Vagina (tissue), 2 donors: ENCODE measurements at places on chromosomes 4 and X. TPM values are rescaled to one million over a fixed set of nuclear protein-coding genes. Genes with fewer than 3 reads are reported as not detected.

GRCh38 chr4:138741766-138742377 lies 273.7 kb upstream of the NOCT start:
- H3K27ac ChIP-seq = no peak overlapping the region
- DNase-seq = no peak
- no peaks in the 10 kb centered on the region for H3K36me3 ChIP-seq

LARP7 gene
- 33.9 TPM for total RNA-seq

FHIP1A gene
- total RNA-seq = 20.4 TPM

PNMA6F gene
- not detected for total RNA-seq

- DNase-seq = no peak
- no peaks in the 10 kb centered on the region for H3K4me1 ChIP-seq
- no peak overlapping the region for H3K4me3 ChIP-seq
- H3K27me3 ChIP-seq = no peaks in the 10 kb centered on the region
These were observed 292.2 kb downstream of the NLGN4X start for GRCh38 chrX:5936438-5936837.

- no peaks in the 10 kb centered on the region for H3K27me3 ChIP-seq
- H3K27ac ChIP-seq = no peak overlapping the region
- DNase-seq = no peak
- H3K4me3 ChIP-seq = no peak overlapping the region
- H3K4me1 ChIP-seq = peaks cover 34% of the 10 kb centered on the region
These were observed 54.5 kb upstream of the WDR1 start for GRCh38 chr4:10171055-10171454.

DNA sequence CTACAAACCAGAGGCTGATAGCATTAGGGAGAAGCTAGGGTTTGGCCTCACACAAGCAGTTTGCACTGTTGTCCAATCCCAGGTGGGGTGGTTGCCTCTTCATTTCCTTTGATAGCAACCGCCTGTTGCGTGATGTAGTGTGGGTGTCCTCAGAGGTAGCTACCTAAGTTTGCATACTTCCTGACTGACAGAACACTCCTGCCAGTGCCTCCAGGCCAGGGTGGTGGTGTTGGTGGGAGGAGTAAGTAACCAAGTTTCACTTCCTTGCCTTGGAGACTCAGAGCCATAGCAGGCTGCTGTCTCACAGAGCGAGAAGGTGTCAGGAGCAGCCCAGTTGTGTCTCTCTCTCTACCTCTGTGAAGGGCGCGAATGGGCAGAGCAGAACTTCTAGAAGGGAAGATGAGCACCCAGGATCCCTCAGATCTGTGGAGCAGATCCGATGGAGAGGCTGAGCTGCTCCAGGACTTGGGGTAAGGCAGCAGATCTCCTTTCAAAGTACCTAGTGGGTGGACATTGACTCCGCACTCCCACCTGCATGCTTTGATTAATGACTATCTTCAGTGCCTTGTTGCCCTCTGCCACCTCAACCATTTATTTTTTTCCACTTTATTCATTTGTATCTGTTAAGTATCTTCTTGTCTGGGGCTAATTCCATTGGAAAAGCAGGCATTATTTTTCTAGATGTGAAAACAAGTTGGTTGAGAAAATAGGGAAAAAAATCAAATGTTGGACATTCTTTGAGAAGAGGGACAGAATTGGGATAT lies at the start of gene DAPP1:
DAPP1 (plus strand) TSS at position 283 of the 764 bp plus-strand sequence; CDS start at position 370, 87 bp downstream.
- H3K4me1 ChIP-seq = peaks cover 6% of the 10 kb centered on the region
- H3K4me3 ChIP-seq = no peak within 1 kb of the TSS
- peak within 1 kb of the TSS; percentile 27 for H3K27ac ChIP-seq
- H3K27me3 ChIP-seq = no peaks in the 10 kb centered on the region
- H3K36me3 ChIP-seq = no peaks in the 10 kb centered on the region

- H3K27ac ChIP-seq = no peak overlapping the region
- H3K36me3 ChIP-seq = no peaks in the 10 kb centered on the region
- H3K27me3 ChIP-seq = no peaks in the 10 kb centered on the region
- no peak for DNase-seq
- H3K4me1 ChIP-seq = no peaks in the 10 kb centered on the region
- no peak overlapping the region for H3K4me3 ChIP-seq
These were observed 2.5 kb upstream of the UGT2A3 start for GRCh38 chr4:68954126-68954525.

TMSB15A gene
- not detected for total RNA-seq

GRCh38 chr4:21709761-21710160 lies 238.8 kb downstream of the KCNIP4 start:
- H3K27ac ChIP-seq = no peak overlapping the region
- no peak for DNase-seq
- no peaks in the 10 kb centered on the region for H3K36me3 ChIP-seq
- no peaks in the 10 kb centered on the region for H3K4me1 ChIP-seq

FAM53A gene
- 13.8 TPM for total RNA-seq

- no peaks in the 10 kb centered on the region for H3K36me3 ChIP-seq
- H3K4me1 ChIP-seq = no peaks in the 10 kb centered on the region
- no peak overlapping the region for H3K4me3 ChIP-seq
- no peaks in the 10 kb centered on the region for H3K27me3 ChIP-seq
These were observed 13.9 kb upstream of the PPEF2 start for GRCh38 chr4:75916091-75916661.

CYTL1 gene
- 2.0 TPM for total RNA-seq

LRRC66 gene
- 1.2 TPM for total RNA-seq

DNA sequence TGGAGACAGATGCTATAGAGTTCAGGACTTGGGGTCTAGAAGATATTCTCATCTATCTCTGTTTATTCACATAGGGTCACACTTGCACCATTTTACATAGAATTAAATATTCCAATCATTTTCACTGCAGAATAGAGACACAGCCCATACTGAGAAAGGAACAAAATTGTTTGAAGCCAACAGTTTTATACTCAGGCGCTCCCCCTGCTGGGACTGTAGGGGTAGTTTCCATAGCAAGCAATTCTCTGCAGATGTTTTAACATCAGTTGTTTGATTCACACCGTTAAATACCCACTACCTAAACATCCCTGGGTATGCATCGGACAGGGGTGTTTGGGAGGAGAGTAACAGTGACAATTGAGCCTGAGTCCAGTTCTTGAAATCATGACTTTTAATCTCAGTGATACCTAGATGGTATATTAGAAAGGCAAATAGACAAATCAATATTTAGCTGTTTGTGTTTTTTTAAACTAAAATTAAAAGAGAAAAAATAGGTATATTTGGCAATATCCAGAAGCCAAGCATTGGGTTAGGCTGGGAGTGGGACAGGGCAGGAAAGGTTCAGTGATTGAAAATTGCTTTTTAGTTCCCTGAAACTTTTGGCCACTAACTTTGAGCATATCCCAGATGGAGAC lies 33.8 kb downstream of the LONRF3 start:
- no peak for DNase-seq
- no peaks in the 10 kb centered on the region for H3K4me1 ChIP-seq
- no peak overlapping the region for H3K4me3 ChIP-seq

- H3K36me3 ChIP-seq = no peaks in the 10 kb centered on the region
- H3K4me1 ChIP-seq = no peaks in the 10 kb centered on the region
- no peak overlapping the region for H3K4me3 ChIP-seq
- H3K27me3 ChIP-seq = no peaks in the 10 kb centered on the region
These were observed 3.4 kb downstream of the CLCN4 start for GRCh38 chrX:10160211-10160610.

- peak overlapping the region; percentile 83 for H3K4me3 ChIP-seq
- H3K27me3 ChIP-seq = no peaks in the 10 kb centered on the region
- no peak for DNase-seq
- peaks cover 7% of the 10 kb centered on the region for H3K4me1 ChIP-seq
These were observed 542 bp downstream of the RNF150 start for GRCh38 chr4:141132709-141133145.

DNA sequence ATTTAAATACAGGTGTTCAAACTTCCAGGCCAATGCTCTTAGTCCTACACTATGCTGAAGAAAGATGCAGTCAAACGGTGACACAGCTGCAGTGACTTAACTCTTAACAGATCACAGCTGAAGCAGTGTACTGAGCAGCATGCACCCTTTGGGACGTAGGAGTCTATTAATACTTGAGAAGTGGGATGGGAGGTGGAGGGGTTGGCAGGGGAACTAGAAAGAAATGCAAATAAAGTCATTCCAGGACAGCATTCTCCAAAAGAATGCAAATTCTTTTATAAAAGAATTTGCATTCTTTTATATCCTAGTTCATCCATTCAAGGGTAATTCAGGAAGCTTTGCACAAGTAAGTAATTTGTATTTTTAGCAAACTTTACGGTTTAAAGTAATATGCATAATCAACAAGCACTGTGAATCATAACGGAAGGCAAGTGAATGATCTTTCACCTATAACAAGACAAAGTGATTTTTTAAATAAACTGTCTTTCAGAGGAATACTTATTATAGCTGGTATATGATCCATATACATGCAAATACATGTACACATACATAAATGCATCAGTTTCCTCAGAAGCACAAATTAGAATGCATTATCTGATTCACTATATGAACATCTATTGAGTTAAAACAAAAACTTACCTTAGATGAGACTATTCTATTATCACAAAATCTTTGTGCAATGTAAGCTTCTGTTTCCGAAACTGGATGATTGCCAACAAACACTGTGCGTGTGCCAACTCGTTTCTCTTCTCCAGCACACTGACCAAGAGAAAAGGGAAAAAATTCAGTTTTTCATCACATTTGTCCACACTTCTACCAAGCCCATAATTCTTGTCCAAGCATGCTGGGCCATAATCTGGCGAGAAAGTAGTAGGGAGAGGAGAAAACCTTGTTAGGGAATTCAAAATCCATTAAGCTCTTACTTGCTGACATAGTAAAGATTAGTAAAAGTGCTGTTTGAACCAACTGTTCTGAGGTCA lies 106.5 kb downstream of the ATP11C start:
- peaks cover 8% of the 10 kb centered on the region for H3K4me1 ChIP-seq
- DNase-seq = no peak
- no peak overlapping the region for H3K27ac ChIP-seq
- no peaks in the 10 kb centered on the region for H3K36me3 ChIP-seq
- H3K4me3 ChIP-seq = no peak overlapping the region

DNA sequence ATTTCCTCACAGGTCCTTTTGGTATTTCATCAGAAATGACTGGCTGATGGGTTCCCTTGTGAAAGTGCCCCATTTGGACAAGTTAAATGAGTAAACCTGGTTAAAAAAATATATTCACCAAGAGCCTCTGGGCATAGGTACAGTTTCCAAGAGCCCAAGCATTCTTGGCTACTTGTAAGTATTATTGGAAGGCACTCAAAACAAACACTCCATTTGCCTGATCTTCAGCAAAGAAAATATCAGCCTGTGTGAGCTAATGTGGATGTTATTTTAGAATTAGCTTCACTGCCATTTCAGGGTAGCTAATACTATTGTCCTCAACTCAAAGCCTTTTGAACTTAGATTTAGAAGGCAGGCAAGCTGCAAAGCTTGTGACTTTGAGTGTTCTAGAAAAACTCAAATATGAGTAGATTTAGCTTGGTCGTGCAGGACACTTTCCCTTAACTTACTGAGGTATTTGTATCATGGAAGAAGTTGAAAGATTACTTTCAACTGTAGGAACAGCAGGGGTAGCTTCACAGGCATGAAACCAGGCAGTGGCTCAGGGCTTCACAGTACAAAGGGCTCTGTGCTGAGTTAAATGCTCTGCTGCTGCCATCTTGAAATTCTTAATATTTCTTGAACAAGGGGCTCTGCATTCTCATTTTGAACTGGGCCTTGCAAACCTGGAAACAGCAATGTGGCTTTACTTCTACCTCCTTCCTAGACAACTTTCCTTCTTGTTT lies 177.2 kb downstream of the AMELX start:
- no peak overlapping the region for H3K4me3 ChIP-seq
- no peak overlapping the region for H3K27ac ChIP-seq
- H3K4me1 ChIP-seq = no peaks in the 10 kb centered on the region
- DNase-seq = no peak

GRCh38 chr4:105815701-105816100 lies 79.6 kb upstream of the NPNT start:
- DNase-seq = no peak
- H3K27me3 ChIP-seq = no peaks in the 10 kb centered on the region
- no peaks in the 10 kb centered on the region for H3K4me1 ChIP-seq
- no peaks in the 10 kb centered on the region for H3K36me3 ChIP-seq
- no peak overlapping the region for H3K4me3 ChIP-seq

ADH4 gene
- 10.8 TPM for total RNA-seq

GRCh38 chr4:55440786-55441185 lies 45.0 kb downstream of the TMEM165 start:
- no peaks in the 10 kb centered on the region for H3K4me1 ChIP-seq
- DNase-seq = no peak
- H3K27me3 ChIP-seq = no peaks in the 10 kb centered on the region
- H3K36me3 ChIP-seq = no peaks in the 10 kb centered on the region
- no peak overlapping the region for H3K27ac ChIP-seq
- no peak overlapping the region for H3K4me3 ChIP-seq

- no peaks in the 10 kb centered on the region for H3K4me1 ChIP-seq
- DNase-seq = no peak
- no peaks in the 10 kb centered on the region for H3K36me3 ChIP-seq
- H3K4me3 ChIP-seq = peak overlapping the region; percentile 49
These were observed 708 bp downstream of the TMSB4X start for GRCh38 chrX:12975670-12975965.

DNA sequence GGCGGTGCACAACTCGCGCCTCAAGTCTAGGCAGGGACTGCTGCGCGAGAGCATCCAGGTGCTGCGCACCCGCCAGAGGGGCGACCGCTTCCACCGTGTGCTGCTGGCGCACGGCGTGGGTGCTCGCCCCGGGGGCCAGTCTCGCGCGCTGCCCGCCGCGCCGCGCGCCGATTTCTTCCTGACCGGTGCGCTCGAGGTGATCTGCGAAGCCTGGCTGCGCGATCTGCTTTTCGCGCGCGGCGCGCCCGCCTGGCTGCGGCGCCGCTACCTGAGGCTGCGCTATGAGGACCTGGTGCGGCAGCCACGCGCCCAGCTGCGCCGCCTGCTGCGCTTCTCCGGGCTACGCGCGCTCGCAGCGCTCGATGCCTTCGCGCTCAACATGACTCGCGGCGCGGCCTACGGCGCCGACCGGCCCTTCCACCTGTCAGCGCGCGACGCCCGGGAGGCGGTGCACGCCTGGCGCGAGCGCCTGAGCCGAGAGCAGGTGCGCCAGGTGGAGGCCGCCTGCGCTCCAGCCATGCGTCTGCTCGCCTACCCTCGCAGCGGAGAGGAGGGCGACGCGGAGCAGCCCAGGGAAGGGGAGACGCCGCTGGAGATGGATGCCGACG lies 1.3 kb downstream of the CHST7 start:
- H3K36me3 ChIP-seq = no peaks in the 10 kb centered on the region
- H3K4me3 ChIP-seq = peak overlapping the region; percentile 63
- peak overlapping the region; percentile 66 for H3K27ac ChIP-seq
- H3K27me3 ChIP-seq = no peaks in the 10 kb centered on the region

DNA sequence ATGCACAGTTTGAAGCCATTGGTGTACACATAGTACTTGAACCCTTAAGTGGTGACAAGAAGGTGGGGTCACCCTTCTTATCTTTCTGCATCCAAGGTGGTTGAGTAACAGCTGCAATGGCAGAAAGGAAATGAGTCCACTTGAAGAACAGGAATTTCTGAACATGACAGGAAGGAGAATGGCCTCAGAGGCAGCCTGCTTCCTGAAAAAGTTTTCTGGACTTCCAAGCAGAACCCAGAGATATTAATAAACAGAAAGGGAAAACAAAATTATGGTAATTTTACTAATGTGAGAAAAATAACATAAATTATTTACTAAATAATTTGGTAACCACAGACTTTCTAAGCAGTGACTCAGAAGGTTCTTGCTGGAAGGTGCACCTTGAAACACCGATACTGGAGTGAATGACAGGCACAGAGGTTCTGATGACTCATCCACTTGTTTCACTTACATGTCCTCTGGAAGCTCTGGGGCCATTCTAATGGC lies 119.9 kb upstream of the HS3ST1 start:
- H3K27ac ChIP-seq = no peak overlapping the region
- no peaks in the 10 kb centered on the region for H3K4me1 ChIP-seq
- H3K36me3 ChIP-seq = no peaks in the 10 kb centered on the region
- no peak for DNase-seq

GRCh38 chr4:173449380-173449717 lies 50.4 kb upstream of the SCRG1 start:
- no peak overlapping the region for H3K4me3 ChIP-seq
- peaks cover 18% of the 10 kb centered on the region for H3K4me1 ChIP-seq
- no peaks in the 10 kb centered on the region for H3K36me3 ChIP-seq
- DNase-seq = no peak
